T-cell (primary cell): ENCODE measurements at places on chromosomes 4 and X. TPM values are rescaled to one million over a fixed set of nuclear protein-coding genes. Genes with fewer than 3 reads are reported as not detected.
A peak's percentile ranks its signal among the peaks of the same experiment; 100 is the strongest.

GRCh38 chrX:131745942-131746489, 202.1 kb downstream of the OR13H1 start:
- H3K27me3 ChIP-seq = peaks cover 3% of the 10 kb centered on the region
- DNase-seq = no peak

DNA sequence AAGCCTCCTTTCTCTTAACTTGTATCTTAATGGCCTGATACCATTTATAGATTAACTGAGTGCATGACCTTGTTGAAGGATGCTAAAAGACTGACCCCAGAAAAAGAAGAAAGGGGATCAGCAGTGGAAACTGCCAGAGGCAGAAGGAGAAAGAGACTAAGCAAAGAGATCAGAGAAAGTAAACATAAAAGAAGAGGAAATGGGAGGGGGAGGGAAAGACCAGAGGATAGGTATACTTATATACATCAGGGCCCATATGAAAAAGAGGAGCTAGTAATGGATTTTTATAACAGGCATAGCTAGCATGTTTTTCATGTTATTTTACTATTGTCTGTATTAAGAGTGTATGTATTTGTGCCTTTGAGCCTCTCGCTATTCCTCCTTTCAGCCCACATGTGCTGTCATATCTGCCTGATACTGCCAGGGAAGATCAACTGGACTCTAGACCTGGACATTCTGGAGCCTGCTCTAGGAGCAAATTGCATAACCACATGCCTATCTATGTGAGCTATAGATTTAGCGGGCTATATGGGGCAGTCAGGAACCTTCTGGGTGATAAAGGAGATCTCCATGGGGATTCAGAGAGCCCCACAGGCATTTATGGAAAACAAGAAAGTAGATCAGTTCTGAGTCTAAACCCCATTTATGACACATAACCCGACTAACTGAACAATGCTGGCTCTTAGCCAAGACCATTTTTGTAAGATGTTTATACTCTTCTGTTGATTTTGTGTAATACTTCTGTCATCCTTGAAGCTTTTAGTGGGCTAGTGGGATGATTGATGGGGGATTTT, 13.4 kb upstream of the SNX12 start:
- H3K4me1 ChIP-seq = no peaks in the 10 kb centered on the region
- no peak for DNase-seq
- H3K4me3 ChIP-seq = no peak overlapping the region
- no peaks in the 10 kb centered on the region for H3K27me3 ChIP-seq
- no peak overlapping the region for H3K27ac ChIP-seq
- no peaks in the 10 kb centered on the region for H3K36me3 ChIP-seq

DNA sequence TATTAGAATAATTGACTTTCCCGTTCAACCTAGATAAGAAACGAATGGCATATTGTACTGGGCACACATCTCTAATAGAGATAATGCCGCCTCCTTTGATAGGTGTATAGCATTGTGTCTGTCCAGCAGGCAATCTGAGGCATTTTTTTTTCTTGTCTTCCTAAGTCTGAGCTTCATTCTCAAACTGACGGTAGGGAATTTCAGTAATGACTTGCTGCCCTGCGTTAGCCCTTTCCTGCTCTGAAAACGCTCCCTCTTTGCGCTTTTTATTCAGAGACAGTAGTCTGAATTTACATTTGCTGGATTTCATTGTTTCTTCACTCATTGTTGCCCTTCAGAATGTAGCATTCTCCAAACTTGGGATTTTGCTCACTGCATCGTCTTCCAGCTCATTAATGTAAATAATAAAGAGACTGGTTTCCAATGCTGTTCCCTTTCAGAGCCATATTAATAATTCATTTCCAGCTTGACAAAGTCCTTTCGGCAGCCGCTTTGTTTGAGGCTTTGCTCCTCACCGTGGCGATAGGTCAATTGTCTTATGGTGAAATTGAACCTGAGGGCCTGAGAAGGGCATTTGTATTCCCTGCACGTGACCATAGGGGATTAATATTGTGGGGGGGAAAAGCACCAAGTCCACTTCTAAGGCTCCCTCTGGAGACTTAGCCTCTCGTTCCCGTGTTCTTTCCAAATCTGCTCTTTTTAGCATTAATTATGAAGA, 412.1 kb downstream of the SMARCA1 start:
- H3K27ac ChIP-seq = no peak overlapping the region
- no peaks in the 10 kb centered on the region for H3K27me3 ChIP-seq
- H3K4me1 ChIP-seq = no peaks in the 10 kb centered on the region
- no peak overlapping the region for H3K4me3 ChIP-seq
- no peaks in the 10 kb centered on the region for H3K36me3 ChIP-seq

GRCh38 chr4:30724247-30724646, 4.1 kb downstream of the PCDH7 start:
- no peak overlapping the region for H3K4me3 ChIP-seq
- no peak for DNase-seq
- H3K36me3 ChIP-seq = no peaks in the 10 kb centered on the region
- peaks cover 6% of the 10 kb centered on the region for H3K4me1 ChIP-seq
- H3K27me3 ChIP-seq = peaks cover 19% of the 10 kb centered on the region
- H3K27ac ChIP-seq = no peak overlapping the region

DNA sequence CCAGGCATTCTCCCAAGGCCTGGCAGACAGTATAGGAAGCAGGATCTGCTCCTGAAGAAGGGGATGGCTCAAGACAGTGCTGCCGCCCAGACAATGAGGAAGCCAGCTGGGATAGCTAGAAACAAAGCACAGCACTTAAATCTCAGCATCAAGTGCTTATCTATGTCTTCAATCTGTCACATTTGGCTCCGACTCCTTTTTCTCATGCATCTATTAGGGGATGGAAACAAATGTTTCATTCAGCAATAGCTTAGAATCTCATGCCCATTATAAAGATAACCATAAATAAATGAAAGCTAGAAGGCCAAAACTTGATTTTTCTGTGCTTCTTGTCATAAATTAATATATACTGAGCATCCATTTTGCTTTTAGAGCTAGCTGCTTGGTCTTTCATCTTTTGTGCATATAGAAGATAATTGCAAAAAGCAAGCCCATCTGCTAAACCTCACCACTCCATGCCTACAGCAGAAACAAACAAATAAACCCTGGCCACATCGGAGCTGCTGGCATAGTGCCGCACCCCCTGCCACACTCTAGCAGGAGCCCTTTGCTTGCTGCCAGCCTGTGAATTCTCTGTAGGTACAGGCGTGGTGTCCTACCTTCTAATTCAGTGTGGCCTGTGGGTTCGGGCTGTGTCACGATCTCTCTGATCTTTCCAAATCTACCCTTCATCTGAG, 75.9 kb downstream of the AASDH start:
- no peaks in the 10 kb centered on the region for H3K27me3 ChIP-seq
- H3K4me1 ChIP-seq = no peaks in the 10 kb centered on the region
- H3K27ac ChIP-seq = no peak overlapping the region
- H3K36me3 ChIP-seq = no peaks in the 10 kb centered on the region
- no peak overlapping the region for H3K4me3 ChIP-seq

GRCh38 chr4:23068287-23068686, 375.6 kb downstream of the GBA3 start:
- H3K27ac ChIP-seq = no peak overlapping the region
- no peak overlapping the region for H3K4me3 ChIP-seq
- no peaks in the 10 kb centered on the region for H3K4me1 ChIP-seq

DNA sequence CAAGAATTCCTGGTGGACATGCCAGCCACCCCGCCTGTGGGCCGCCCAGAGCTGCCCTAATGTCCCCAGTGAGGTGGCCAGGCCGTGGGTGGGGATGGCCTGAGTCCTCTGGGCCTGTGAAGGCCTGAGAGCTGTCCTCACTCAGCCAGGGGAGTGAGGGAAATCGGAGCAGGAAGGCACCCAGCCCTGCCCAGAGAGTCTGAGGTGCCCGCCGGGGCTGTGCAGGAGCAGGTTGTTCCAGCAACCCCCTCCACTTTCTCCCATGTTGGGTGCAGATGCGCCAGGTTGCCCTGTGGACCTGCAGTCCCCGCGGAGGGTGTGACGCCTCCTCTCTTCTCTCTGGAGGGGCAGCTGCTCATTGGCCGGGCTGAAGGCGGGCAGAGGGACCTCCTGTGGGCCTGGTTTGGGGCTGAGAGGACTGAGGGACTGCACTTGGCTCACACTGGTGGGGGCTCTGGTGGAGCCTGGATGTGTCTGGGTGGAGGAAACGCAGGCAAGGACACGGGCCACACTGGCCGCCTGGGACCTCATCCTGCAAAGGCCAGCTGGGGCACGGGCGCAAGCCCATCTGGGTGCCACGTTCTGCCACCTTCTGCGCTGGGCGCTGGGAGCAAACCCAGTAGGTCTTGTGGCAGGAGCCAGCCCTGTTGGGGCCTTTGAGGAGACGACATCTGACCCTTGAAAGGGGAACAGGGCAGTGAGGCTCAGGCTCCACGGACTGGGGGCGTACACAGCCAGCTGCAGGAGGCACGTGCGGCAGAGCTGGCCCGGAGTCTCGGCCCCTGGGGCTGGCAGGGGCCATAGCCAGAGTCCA, 14.0 kb downstream of the DOK7 start:
- peaks cover 81% of the 10 kb centered on the region for H3K27me3 ChIP-seq
- no peaks in the 10 kb centered on the region for H3K36me3 ChIP-seq
- peaks cover 5% of the 10 kb centered on the region for H3K4me1 ChIP-seq
- no peak overlapping the region for H3K27ac ChIP-seq

- no peak for DNase-seq
- no peaks in the 10 kb centered on the region for H3K36me3 ChIP-seq
- peak overlapping the region; percentile 75 for H3K4me3 ChIP-seq
- peaks cover 65% of the 10 kb centered on the region for H3K4me1 ChIP-seq
Observed at GRCh38 chr4:6988016-6988715, 55.0 kb upstream of the TADA2B start.

GRCh38 chr4:113832803-113833202, 71.3 kb upstream of the CAMK2D start:
- H3K4me1 ChIP-seq = no peaks in the 10 kb centered on the region
- DNase-seq = no peak
- no peak overlapping the region for H3K4me3 ChIP-seq
- no peak overlapping the region for H3K27ac ChIP-seq
- no peaks in the 10 kb centered on the region for H3K36me3 ChIP-seq

- no peaks in the 10 kb centered on the region for H3K4me1 ChIP-seq
- H3K27ac ChIP-seq = no peak overlapping the region
- no peaks in the 10 kb centered on the region for H3K36me3 ChIP-seq
- no peaks in the 10 kb centered on the region for H3K27me3 ChIP-seq
- no peak for DNase-seq
- H3K4me3 ChIP-seq = no peak overlapping the region
Observed at GRCh38 chr4:23323436-23323835, 566.4 kb downstream of the PPARGC1A start.

GRCh38 chr4:116358633-116359222, 726.6 kb downstream of the TRAM1L1 start:
- H3K4me3 ChIP-seq = no peak overlapping the region
- DNase-seq = no peak
- H3K36me3 ChIP-seq = no peaks in the 10 kb centered on the region
- no peaks in the 10 kb centered on the region for H3K4me1 ChIP-seq
- H3K27ac ChIP-seq = no peak overlapping the region

DNA sequence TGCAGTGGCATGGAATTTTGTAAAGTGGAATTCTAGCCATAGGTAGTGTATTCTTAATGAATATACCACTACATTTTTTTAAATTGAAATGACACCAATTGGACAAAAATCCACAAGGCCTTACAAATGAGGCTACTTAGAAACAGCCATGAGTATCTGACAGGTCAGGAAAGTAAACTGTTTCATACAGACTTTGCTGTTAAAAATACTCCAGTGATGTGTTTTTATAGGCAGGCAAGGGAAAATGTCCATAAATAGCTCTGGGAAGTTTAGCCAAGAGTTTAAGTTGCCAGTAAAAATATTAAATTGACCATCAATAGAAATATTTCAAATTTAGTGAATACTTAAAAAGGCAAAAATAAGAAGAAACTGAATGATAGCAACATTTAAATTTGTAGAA, 41.8 kb upstream of the PDLIM5 start:
- H3K4me1 ChIP-seq = no peaks in the 10 kb centered on the region
- H3K4me3 ChIP-seq = no peak overlapping the region
- H3K27ac ChIP-seq = no peak overlapping the region

The PGRMC1 gene
- total RNA-seq = 14.1 TPM

The DNASE1L1 gene
- total RNA-seq = 24.6 TPM

The ATP6AP2 gene
- 92.0 TPM for total RNA-seq

The NUP62CL gene
- total RNA-seq = 4.0 TPM
